ENCODE measurements at places on chromosomes 4 and X.

DNA sequence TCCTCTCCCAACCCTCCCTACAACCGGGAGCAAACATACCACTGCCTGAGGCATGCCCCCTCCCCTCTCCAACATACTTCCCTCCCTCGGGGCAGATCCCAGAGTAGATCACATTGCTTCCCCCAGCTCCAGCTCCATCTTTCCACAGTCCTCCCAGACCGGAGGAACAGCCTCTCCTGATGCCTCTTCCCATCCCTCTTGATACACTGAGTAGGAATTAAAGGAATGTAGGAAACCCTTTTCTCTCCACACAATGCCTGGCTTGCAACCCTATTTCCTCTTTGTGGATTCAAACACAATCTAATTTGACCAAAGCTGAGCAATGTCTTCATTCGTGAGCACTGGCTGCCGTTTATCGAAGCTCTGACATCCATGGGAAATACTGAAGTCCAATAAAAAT, 339.8 kb downstream of the BCOR start:
- no peak for DNase-seq

DNA sequence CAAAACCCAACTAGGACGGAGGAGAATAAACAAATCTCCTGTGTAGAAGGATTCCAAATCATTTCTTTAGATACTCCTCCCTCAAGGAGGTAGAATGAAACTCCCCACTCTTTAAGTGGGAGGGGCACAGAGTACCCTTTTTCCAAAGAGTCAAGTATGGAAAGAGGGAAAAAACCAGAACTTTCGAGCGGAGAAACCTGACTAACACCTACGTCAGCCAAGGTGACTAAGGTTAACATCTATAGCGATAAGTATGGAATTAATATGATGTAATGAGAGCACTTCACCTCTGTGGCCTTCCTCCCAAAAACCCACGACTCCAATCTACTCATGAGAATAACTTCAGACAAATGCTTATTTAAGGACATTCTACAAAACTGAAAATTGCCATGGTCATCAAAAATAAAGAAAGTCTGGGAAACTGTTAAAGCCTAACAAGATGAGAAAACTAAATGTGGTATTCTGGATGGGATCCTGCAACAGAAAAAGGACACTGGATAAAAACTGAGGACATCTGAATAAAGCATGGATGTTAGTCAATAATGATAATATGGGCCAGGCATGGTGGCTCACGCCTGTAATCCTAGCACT, 157.0 kb upstream of the MAP3K15 start:
- no peak for DNase-seq

DNA sequence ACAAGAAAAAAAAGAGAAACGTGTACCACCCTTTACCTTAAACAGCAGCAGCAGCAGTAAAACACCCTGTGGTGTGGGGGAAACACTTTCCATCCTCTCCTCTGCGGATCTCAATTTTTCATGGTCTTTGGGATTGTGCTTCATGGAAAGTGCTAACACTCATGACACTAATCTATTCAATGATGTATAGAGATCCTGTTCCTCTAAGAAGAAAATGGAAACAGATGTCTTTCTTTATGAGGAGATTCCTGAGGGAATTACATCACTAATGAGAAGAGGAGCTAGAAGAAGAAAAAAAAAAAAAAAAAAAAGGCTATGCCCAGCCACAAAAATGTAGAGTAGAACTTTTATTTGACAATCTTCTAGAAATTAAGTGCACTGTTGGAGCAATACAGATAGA, 62.9 kb upstream of the NDST3 start:
- peak; percentile 81 for DNase-seq

DNA sequence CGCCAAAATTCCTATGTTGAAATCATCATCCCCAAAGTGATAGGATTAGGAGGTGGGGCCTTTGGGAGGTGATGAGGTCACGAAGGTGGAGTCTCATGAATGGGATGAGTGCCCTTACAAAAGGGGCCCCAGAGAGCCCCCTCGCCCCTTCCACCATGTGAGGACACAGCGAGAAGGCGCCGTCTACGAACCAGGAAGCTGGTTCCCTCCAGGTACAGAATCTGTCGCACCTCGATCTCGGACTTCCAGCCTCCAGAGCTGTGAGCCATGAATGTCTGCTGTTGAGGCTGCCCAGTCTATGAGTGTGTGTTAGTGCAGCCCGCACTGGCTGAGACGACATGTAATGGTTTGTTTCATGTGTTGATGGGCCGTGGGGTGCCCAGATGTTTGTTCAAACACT, 60.3 kb downstream of the PRKX start:
- no peak for DNase-seq

- DNase-seq, result no peak
Measured at GRCh38 chrX:129637217-129638109, 17.3 kb downstream of the APLN start.

DNA sequence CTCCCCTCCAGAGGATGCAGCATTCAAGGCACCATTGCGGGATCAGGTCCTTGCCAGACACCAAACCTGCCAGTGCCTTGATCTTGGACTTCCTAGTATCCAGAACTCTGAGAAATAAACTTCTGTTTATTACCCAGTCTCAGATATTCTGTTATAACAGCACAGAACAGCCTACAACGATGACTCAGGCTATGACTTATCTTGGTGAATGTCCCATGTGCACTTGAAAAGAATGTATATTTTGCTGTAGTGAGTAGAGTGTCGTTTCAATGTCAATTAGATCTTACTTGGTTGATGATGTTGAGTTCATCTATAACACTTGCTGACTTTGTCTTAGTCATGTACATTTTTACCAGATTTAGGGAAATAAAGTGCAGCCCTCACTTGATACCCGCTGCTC, 34.5 kb upstream of the PGRMC1 start:
- no peak for DNase-seq

GRCh38 chr4:144647095-144647561, 1.2 kb downstream of the HHIP start:
- DNase-seq, result no peak

- DNase-seq, result no peak
Measured at GRCh38 chrX:150621652-150622051, 53.2 kb downstream of the MTM1 start.

GRCh38 chrX:46547857-46548256, 2.6 kb upstream of the ZNF674 start:
- DNase-seq, result no peak

GRCh38 chr4:63325140-63325539, 1084.1 kb downstream of the TECRL start:
- DNase-seq, result no peak

- DNase-seq, result no peak
Measured at GRCh38 chrX:121479406-121479805, 432.0 kb downstream of the GLUD2 start.

GRCh38 chrX:2474280-2474962, 26.4 kb downstream of the DHRSX start:
- no peak for DNase-seq

GRCh38 chr4:152485726-152486276, 50.1 kb downstream of the FBXW7 start:
- no peak for DNase-seq

- no peak for DNase-seq
Measured at GRCh38 chrX:120310861-120311726, at the start of gene TMEM255A. Gene TMEM255A (minus strand): TSS chrX:120311461. CDS start chrX:120311309, 152 bp downstream.

GRCh38 chr4:86718152-86718551, 124.0 kb downstream of the PTPN13 start:
- DNase-seq, result no peak

GRCh38 chrX:112636288-112636687, 43.5 kb downstream of the LHFPL1 start:
- no peak for DNase-seq

- peak; percentile 64 for DNase-seq
Measured at GRCh38 chr4:79247695-79248394, 78.0 kb downstream of the NAA11 start.

GRCh38 chrX:153944800-153945150, 332 bp upstream of the RENBP start:
- DNase-seq, result no peak

DNA sequence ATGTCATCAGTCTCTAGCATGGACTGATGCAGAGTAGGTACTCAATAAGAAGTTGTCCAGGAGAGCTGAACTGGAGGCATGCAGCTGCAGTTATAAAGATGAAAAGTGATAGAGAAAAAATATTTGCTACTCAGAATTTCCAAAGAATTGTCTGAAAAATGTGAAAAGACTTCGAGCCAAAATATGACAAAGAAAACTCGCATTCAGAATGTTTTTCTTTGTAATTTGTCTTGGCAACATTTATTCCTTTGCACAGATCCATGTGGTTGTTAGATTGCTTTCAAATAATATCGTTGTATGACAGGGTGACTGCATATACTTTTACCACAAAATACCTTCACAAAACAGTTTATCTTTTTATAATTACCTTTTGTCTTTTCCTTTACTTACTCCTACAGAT, 128.0 kb upstream of the SLC4A4 start:
- DNase-seq, result no peak
